NCI-H774 (cell line): ENCODE measurements at places on chromosomes 13 and 19.

DNA sequence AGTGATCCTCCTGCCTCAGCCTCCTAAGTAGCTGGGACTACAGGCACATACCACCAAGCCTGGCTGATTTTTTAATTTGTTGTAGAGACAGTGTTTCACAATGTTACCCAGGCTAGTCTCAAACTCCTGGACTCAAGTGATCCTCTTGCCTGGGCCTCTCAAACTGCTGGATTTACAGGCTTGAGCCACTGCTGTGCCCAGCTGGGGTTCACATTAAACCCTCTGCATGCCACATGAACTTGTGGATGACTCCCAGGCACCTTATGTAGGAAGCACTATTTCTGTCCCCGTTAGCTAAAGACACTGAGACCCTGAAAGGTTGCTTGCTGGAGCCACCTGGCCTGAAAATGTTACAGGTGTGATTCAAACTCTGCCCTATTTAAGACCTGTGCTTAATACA, 10.5 kb downstream of the MYH14 start:
- no peak for DNase-seq

- no peak for DNase-seq
These were observed 9.7 kb downstream of the PRKCSH start for GRCh38 chr19:11445141-11445540.

GRCh38 chr19:32349051-32349450, 3.6 kb downstream of the ZNF507 start:
- no peak for DNase-seq

- no peak for DNase-seq
These were observed 51.7 kb downstream of the EDNRB start for GRCh38 chr13:77866971-77867370.

GRCh38 chr19:42596391-42597072, 1.8 kb upstream of the CEACAM8 start:
- DNase-seq, result no peak

GRCh38 chr13:18936104-18936503, 245.5 kb downstream of the TUBA3C start:
- no peak for DNase-seq

DNA sequence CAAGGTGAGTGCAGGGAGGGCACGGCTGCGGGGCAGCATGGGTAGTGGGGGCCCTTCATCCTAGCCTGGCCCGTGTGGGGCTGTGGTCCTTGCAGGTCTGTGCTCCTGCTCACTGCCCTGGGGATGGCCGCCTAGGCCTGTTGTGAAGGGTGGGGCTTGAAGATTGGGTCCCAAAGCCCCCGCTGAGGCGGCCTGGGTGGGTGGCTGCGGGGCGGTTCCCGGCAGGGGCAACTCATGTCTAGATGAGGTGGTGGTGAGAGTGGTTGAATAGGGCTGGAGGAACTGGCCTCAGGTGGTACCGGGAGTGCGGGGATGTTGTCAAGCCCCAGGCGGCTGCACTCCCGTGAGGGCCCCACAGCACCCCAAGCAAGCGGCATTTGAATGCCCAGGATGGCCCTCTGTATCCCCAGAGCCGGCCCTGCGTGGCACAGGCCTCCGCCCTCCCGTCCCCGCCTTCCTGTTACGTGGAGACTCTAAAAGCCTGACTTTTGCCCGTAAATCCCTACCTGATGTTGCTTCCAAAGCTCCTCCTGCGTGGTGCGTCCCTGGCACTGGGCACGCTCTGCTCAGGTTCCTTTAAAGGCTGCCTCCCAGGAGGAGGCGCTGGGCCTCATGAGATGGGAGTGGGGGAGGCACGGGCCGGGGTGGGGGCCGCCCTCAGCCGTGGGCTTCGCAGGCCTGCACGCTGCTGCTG, 15.0 kb downstream of the SPPL2B start:
- no peak for DNase-seq

DNA sequence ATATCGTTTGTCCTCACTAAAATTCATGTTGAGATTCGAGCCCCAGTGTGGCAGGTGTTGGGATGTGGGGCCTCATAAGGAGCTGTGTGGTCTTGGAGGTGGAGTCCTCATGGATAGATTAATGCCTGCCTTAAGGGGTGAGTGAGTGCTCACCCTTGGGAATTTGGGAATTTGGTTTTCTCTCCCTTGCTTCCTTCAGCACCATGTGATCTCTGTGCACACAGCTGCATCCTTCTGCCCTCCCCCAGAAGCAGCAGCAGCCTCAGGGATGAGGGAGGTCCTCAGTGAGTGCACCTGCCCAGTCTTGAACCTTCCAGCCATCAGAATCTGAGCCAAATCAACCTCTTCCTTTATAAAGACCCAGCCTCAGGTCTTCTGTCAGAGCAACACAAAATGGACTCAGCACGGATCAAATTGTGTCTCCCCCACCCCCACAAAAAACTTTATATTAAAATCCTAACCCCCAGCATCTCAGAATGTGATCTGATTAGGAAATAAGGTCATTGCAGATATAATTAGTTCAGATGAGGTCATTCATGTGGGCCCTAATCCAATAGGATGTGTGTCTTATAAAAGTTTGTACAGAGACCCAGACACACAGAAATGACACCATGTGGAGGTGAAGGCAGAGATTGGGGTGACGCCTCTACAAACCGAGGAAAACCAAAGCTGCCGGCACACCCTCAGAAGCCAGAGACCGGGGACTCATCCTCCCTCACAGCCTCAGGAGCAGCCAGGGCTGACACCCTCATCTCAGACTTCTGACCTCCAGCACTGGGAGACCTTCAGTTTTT, 12.9 kb downstream of the CYTH2 start:
- DNase-seq, result no peak

GRCh38 chr13:38042771-38043170, 173.2 kb upstream of the TRPC4 start:
- no peak for DNase-seq

DNA sequence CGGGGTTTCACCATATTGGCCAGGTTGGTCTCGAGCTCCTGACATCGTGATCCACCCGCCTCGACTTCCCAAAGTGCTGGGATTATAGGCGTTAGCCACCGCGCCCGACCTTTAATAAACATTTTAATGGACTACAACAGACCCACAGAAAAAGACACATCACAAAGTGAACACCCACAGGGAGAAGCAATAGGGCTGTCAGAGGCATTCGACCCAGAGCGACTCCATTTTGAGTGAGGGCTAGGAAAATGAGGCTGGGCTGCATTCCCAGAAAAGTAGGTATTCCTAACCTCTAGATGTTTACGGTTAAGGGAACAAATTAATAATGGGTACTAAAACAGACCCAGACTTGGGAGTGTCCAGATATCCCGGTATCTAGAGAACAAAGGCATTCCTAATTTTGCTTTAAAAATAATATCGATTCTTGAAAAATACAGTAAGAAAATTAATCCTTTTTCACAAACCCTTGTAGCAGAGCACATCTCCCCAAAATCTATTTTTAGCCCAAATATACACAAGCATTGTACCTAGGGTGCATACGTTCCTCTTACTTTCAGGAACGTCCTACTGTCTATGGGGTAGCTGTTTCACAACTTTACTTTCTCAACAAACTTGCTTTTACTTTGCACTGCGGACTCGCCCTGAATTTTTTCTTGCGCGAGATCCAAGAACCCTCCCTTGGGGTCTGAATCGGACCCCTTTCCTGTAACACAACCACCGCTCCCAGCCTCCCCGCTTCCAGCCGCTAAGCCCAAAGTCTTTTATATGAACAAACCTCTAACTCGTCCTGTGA, 811 bp upstream of the ZNF8 start:
- DNase-seq, result no peak

- no peak for DNase-seq
These were observed 9.3 kb downstream of the TPT1 start for GRCh38 chr13:45331692-45332035.

GRCh38 chr13:46342538-46342937, 44.5 kb downstream of the RUBCNL start:
- no peak for DNase-seq

DNA sequence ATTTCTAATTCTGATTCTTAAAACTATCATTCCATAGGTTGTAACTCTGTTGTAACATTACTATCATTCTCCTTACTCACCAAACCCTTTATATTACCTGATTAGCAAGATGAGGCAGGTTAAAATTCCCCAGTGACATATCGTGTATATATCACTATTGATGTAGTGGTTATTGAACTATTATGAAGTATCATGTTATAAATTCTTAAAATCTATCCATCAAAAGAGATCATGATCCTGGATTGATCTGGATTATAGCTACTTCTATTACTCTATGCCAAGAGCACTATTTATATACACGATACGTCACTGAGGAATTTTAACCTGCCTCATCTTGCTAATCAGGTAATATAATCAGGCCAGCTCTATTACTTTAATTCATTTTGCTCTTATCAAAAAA, 533.9 kb downstream of the SLITRK6 start:
- DNase-seq, result no peak

- DNase-seq, result no peak
These were observed 180.7 kb downstream of the SLITRK6 start for GRCh38 chr13:85618521-85618920.

GRCh38 chr13:57582032-57582431, 49.5 kb upstream of the PCDH17 start:
- DNase-seq, result no peak

DNA sequence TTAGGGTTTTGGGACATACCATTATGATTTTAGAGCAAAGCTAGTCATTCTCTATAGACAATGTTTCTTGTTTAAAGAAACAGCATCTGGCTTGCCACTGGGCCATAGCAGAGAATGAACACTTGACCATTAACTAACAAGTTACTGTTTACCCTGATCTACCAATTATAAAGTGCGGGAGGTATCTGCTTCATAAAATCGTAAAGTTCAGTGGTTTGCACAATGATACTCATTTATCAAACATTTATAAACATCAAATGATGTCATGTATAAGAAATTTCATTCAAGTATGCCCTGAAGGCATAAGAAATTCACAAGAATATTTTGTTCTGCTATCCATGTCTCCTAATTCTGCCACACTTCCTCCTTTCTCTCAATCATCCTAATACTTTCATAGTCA, 139.2 kb downstream of the PCDH20 start:
- no peak for DNase-seq

DNA sequence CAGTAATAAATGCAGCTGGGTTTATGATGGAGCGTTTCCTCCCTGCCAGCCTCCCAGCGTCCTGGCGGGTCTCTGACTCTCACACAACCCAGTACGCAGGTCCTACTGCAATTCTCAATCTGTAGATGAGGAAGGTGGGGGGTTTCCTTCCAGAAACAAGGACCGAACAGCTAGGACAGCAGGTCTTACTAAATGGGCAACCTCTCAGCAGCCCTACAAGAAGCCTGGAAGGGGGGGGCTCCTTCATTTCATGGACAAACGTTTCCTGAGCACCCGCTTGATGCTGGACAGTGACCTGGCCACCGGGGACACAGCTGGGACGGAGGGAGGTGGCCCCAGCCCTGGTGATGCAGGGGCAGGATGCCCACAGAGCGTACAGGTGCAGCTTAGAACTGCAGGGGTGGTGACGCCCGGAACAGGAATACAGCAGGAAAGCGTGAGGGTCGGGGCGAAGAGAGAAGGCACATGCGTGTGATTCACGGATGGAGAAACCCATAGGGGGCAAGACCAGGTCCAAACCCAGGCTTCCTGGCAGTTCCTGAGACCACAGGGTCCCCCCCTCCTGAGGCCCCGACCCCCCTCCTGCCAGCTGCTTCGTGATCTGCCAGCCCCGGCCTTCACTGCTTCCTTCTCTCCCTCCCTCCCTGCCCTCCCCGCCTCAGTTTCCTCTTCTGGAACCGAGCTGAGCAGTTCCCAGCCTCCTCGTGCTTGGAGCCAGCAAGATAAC, 732 bp upstream of the C2CD4C start:
- DNase-seq, result no peak

DNA sequence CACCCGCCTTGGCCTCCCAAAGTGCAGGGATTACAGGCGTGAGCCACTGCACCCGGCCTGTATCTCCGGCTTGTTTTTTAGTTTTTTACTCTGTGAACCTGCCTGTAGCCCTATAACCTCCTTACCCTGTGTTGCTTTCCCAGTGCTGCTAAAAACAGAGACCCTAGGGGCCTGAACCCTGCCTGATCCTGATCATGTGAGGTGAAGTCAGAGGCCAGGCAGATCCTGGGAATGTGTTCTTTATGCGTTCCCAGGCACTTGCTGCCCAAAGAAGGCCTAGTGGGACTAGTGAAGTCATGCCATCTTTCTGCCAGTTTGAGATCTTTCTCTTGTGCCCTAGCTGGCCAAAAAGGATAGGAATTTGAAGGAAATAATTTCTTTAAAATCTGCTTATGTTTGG, 4.6 kb downstream of the UBA2 start:
- DNase-seq, result no peak

DNA sequence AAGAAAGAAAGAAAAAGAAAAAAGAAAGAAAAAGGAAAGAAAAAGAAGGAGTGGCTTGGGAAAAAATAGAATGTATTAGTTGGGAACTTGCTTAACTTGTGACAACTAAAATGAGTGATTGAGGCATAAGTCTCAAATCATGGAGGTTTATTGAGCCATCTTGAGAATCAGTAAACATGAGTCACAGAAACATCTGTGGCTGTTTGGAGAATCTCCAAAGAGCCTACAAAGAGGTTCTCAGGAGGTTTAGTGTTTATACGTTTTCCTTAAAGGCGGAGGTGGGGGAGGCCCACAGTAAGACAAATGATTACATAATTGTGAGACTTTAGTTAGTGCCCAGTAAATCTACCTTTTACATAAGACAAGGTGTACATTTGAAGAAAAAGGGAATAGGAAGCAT, 38.6 kb downstream of the WDR87 start:
- DNase-seq, result no peak

DNA sequence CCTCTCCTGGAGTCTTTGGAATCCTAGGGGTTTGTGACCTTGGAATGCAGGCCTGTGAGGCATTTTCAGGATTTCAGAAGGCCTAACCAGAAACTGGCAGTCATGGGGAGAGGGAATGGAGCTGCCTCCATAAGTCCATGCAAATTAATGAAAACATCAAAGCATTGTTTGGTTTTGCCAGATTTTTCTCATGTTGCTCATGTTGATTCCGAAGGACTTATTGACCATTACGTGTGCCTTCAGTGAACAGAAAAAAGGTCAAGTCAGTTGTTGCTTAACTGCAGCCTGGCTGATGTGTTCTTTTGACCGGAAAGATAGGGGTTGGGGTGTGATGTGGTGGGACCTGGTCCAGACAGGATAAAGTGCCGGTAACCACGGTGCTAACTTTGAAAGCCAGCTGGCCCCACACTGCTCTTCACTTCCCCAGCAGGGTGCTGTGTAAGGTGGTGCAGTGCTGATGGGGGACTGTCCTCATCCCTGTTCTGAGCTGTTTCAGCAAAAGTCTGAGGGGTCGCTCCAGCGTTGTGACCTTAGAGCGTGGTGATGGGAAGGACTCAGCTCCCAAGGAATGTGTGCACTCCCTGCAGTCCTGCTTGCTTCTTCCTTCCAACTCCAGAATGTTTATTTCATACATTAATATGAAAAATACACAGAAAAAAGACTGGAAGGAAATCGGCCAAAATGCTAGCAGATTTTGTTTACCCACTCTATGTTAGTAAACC, 3.5 kb downstream of the RNF113B start:
- no peak for DNase-seq

GRCh38 chr13:20812890-20813289, 39.1 kb upstream of the EEF1AKMT1 start:
- DNase-seq, result no peak

GRCh38 chr13:30702006-30702405, 33.3 kb upstream of the ALOX5AP start:
- DNase-seq, result no peak

GRCh38 chr13:60392131-60392530, 4.9 kb upstream of the TDRD3 start:
- no peak for DNase-seq
